Thoracic aorta endothelial cell (primary cell): ENCODE measurements at places on chromosomes 4 and X. TPM values are rescaled to one million over a fixed set of nuclear protein-coding genes. Genes with fewer than 3 reads are reported as not detected.

Gene GPR143
- 2.7 and 3.3 TPM in 2 replicates for total RNA-seq

Gene DUX4
- not detected in 2 replicates for total RNA-seq

Gene CXCL5
- total RNA-seq, result 0.57 and 0.80 TPM in 2 replicates

Gene FGF5
- 0.86 and 1.6 TPM in 2 replicates for total RNA-seq
